ENCODE measurements at places on chromosomes 5 and 9.
A peak's percentile ranks its signal among the peaks of the same experiment; 100 is the strongest.

- no peak for DNase-seq
- no peaks in the 10 kb centered on the region for H3K27me3 ChIP-seq
- H3K27ac ChIP-seq, result no peak overlapping the region
- H3K36me3 ChIP-seq, result no peaks in the 10 kb centered on the region
- H3K4me1 ChIP-seq, result peaks cover 25% of the 10 kb centered on the region
- no peak overlapping the region for H3K4me3 ChIP-seq
Measured at GRCh38 chr5:170327829-170328228, 30.3 kb upstream of the LCP2 start.

GRCh38 chr5:96115147-96115807 lies 153.6 kb upstream of the ELL2 start:
- no peaks in the 10 kb centered on the region for H3K27me3 ChIP-seq
- DNase-seq, result no peak
- no peaks in the 10 kb centered on the region for H3K36me3 ChIP-seq
- no peaks in the 10 kb centered on the region for H3K4me1 ChIP-seq

GRCh38 chr5:96432216-96433065 lies 607 bp downstream of the PCSK1 start:
- peak; percentile 69 for DNase-seq
- peaks cover 18% of the 10 kb centered on the region for H3K27me3 ChIP-seq
- no peak overlapping the region for H3K27ac ChIP-seq
- no peaks in the 10 kb centered on the region for H3K36me3 ChIP-seq
- H3K4me3 ChIP-seq, result peak overlapping the region; percentile 44

DNA sequence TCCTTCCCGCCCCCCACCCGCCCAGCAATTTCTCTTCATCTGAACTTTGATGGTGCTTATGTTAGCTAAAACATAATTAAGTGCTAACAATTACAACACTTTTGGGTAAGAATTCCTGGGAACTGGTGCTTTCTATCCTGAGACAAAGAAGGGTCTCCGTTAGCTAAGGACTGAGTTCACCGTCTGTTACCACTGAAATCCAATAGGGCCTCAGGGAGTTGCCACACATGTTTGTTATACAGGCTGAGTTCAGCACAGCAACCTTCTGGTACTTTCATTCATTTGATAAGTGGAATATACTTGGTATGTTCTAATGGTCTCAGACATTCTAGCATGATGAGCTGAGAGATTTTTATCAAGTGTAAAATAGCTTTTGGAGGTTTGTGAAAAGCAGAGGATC lies 437.9 kb downstream of the EFNA5 start:
- peaks cover 22% of the 10 kb centered on the region for H3K4me1 ChIP-seq
- no peak for DNase-seq
- H3K4me3 ChIP-seq, result no peak overlapping the region
- no peak overlapping the region for H3K27ac ChIP-seq

DNA sequence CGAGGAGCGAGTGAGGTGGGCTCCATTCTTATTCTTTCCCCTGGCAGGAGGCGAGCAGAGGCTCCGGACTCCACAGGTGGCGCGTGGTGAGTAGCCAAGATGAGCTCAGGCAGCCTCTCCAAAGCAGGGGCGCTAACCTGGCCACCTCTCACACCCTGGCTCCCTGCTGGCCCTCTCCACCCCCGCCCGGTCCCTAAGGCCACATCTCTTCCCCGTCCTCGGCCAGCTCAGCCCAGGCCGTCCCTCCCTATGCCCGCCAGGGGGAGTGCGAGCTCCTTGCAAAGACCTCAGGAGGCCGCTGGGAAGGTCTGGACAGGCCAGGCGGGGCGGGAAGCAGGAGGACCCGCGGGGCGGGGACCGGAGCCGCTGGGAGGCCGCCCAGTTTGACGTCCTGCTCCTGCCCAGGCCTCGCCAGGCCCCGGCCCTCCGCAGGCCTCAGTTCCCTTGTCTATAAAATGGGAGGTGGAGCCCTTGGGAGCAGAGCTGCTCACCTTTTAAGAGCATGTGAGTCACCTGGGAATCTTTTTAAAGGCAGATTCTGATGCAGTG lies 46.3 kb upstream of the GGTA1 start:
- H3K27ac ChIP-seq, result no peak overlapping the region
- H3K4me3 ChIP-seq, result no peak overlapping the region
- H3K36me3 ChIP-seq, result no peaks in the 10 kb centered on the region
- DNase-seq, result peak; percentile 90
- H3K27me3 ChIP-seq, result no peaks in the 10 kb centered on the region
- peaks cover 4% of the 10 kb centered on the region for H3K4me1 ChIP-seq
